Activated CD4-positive, alpha-beta memory T cell treated with anti-CD3 and anti-CD28 coated beads, Interleukin-2, amount 10 ng/mL, durations not matched to agents 7 days and 5 days (primary cell): ENCODE measurements at places on chromosomes 12 and 14.

DNA sequence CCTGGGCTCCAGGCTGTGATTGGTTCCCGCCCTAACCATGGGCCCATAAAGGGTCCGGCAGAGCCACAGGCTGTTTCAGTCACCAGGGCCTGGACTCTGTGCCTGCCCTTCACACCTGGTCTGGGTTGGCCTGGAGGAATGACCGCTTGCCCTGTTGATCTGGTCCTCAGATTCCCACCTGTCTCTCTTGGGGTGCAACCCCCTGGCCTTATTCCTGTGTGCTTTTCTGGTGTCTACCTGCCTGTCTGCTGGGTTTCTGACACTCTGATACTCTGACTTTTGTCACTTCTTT, 2.9 kb upstream of the KRT83 start:
- no peak for DNase-seq

- no peak for DNase-seq
These were observed 11.0 kb downstream of the KLHDC1 start for GRCh38 chr14:49703965-49704364.

GRCh38 chr14:99790978-99791376, 2.2 kb upstream of the EML1 start:
- DNase-seq = no peak

DNA sequence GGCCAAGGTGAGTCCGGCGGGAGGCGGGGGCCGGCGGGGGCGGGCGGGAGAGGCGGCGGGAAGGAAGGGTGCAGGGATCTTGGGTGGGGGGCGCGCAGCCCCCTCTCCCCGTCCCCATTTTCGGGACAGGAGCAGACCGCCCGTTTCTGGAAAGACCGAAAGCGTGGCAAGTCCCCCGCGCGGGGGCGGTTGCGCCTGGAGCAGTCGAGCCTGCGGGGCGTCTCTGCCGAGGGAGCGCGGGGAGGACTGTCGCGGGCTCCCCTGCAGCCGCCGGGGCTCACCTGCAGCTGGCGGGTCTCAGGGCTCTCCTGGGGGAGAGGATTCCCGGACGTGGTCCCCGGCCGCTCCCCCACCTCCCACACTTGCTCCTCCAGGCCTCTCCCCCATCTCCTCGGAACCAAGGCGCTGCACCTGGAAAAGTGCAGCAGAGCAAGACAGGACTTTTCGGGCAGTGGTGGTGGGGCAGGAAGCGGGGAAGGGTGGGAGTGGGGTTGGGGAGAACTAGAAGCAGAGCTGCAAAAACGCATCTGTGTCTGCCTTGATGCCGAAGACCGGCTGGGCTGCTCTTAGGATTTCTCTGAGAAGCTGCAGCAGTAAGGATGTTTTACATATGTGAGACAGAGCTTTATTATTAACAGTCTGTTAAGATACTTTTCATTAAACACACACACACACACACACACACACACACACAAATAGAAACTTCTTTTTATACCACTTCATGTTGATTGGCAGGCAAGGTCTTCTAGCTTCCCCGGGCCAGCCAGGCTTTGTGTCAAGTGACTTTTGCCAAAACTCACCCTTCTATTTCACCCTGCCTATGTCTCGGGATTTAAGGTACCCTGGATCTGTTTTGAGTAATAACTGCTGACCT, 677 bp downstream of the C12orf75 start:
- peak; percentile 52 for DNase-seq

- no peak for DNase-seq
These were observed 16.8 kb downstream of the HIF1A start for GRCh38 chr14:61712137-61712536.

DNA sequence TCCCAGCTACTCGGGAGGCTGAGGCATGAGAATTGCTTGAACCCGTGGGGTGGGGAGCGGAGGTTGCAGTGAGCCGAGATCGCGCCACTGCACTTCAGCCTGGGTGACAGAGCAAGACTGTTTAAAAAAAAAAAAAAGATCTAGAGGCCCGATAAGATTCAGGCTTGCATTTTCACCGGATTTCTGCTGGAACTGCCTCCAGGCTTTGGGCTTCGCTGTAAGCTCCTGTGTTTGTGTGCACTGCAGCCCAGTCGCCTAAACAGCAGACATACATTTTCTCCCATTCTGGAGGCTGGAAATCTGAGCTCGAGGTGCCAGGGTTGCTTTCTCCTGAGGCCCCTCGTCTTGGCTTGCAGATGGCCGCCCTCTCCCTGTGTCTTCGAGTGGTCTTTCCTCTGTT, 12.2 kb downstream of the BRI3BP start:
- no peak for DNase-seq

GRCh38 chr12:77606348-77606747, 224.3 kb upstream of the NAV3 start:
- no peak for DNase-seq

GRCh38 chr12:122917507-122918121, 21.7 kb upstream of the VPS37B start:
- no peak for DNase-seq

- DNase-seq = no peak
These were observed 37.2 kb downstream of the PKP2 start for GRCh38 chr12:32859389-32859788.

GRCh38 chr12:33192226-33192625, 247.4 kb downstream of the SYT10 start:
- no peak for DNase-seq

DNA sequence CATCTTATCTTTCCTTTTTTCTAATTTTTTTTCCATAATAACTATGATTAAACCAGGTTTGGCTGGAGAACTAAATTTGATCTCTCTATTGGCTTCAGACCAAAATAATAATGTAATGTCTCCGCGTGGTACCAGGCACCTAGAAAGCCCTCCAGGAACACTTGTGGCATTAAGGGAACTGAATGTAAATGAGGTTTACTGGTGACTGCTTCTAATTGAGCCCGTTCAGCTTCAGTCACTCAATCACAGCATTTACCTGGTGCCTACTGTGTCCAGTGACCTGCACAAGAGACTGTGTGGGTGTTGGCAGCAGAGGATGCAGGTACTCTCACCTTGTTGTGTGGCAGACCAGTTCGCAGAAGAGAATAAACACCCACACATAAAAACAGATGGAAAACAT, 302.5 kb downstream of the DPF3 start:
- no peak for DNase-seq

DNA sequence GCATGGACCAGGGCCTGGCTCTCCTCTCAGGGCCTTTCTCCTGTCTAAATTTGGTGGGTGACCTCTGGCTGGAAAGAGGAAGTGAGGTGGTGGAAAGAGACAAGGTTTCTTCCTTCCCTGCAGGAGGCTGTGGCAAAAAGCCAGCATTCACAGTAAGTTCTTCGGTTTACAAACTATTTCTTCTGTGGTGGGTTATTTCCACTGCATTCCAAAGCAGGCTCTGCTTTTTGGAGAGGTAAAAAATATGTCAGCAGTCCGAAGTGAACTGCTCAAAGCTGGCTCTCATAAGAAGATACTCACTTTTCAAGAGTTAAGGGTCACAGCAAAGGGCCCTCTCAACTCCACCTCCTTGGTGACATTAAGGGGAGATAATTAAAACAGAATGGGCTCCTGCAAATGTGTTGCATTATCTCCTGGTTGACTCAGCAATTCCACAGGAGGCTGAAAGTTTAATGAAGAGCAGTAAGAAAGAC, 48.9 kb upstream of the POC1B start:
- DNase-seq = no peak

DNA sequence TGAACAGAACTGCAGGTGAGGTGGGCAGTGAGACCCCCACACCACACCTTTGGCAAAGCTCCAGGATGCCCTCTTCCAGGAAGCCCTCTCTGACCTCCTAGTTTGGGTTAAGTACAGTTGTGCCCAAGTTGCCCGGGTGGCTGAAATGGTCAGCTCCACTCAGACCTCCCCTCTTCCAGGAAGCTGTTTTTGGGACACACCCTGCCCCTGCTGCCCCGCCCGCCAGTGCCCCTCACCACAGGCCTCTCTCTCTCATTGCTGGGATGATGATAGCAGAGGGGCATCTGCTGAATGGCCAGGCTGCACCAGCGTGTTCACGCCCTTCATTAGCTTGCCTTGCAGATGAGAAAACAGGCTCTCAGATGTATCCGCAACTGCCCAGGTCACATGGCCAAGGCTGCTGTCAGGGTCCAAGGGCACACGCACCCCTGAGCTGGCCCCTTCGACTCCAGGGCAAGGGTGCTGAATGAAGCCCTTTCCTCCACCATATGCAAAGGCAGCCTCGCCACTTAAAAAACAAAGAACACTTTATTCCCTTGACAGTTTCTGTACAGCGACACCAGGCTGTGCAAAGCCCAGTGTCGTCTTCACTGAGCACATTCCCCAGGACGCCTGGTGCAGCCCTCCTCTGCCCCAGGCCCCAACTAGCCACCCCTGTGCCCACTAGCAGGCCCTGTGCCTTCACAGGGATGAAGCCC, 15.5 kb downstream of the SLC25A29 start:
- DNase-seq = no peak

DNA sequence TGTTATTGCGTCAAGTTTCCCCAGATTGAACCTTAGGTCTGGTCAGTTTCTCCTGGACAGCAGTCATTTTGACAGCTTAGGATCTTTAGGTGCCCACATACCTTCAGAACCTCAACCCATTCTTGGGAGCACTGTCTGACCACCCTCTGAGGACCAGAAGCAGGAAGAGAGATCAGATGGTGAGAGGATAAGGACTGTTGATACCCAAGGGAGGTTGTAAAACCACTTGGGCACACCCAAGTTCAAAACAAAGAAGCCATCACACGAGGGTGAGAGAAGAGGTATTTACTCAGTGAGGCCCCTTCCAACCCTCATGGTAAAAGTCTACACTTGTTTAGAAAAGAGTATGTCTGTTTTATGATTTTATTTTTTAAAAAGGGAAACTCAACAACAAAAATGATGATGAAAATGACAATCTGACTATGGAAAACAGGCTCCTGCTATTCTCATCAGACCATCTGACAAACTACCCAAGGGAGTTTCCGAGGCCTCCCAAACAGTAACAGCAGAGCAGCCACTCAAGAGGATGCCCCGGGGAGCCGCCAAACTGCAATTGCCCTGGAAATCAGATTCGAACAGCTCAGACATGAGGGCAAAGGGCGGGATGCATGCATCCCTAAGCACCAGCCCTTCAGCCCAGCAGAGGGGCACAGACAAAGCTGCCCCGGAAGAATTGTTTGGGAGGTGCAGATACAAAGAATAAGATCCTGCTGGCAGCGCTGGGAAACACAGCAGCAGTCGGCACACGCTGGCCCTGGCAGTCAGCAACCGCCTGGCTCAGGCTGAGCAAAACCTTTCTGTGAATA, 162.6 kb upstream of the PLEKHG7 start:
- peak; percentile 44 for DNase-seq

GRCh38 chr12:110335481-110336045, 54.5 kb downstream of the ATP2A2 start:
- no peak for DNase-seq

- peak; percentile 74 for DNase-seq
These were observed 1.3 kb downstream of the C12orf75 start for GRCh38 chr12:105331805-105332251.

DNA sequence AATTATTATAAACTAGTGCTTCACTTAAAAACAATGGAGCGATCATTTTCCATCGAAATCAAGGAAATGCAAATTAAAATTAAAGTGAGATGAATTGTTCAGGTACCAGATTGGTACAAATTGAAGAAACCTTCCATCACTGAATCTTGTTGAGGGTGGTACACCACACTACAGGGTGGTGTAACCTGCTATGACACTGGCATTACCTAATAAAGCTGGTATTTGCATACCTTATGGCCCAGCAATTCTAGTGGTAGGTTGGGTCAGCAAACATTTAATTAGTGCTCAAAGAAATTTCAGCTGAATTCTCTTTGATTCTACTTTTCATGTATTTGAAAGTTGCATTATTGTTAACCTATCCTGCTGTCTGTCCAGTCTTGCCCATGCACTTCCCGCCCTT, 9.2 kb downstream of the TIGAR start:
- DNase-seq = no peak

DNA sequence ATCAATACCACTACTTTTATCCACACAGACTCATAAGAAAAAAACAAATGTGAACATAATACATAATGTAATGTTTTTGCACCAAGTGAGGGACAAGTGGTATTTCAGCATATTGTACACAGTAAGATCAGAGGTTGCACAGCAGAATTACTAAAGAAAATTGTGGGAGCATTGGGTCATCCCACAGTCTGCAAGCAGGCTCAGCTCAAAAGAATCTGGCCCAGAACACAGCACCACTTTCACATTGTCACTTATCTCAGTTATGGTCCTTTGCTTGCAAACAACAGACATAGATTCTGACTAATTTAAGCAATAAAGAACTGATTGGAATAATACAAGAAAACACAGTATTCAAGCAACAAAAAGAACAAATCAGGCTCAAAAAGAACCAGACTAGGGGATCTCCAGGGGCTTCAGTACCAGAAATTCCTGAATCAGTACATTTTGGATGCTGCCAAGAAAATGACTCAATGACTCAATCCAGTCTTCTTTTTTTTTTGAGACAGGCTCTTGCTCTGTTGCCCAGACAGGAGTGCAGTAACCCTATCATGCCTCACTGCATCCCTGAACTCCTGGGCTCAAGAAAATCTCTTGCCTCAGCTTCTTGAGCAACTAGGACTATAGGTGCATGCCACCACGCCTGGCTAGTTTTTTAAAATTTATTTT, 42.9 kb upstream of the EEA1 start:
- no peak for DNase-seq

DNA sequence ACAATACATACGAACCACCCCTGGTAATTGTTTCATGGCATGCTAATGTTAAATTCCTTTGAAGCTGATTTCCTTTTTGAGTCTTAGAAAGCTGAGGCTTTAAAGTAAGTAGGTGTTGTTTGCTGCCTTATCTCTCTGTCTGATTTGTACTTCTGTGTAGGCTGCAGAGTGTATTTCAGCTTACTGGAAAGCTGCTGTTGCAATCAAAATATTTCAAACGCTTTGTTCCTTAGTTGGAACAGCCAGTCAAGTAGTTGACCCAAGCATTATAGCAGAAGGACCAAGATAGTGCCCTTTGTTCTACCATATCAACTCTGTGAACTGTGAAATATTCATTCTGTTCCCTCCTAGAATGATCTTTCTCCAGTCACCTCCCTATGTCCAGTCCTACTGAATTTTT, 3.1 kb downstream of the PKP2 start:
- no peak for DNase-seq

- no peak for DNase-seq
These were observed 211.8 kb downstream of the LRRK2 start for GRCh38 chr12:40436564-40436963.

GRCh38 chr12:42104087-42104486, 40.6 kb downstream of the GXYLT1 start:
- DNase-seq = no peak

GRCh38 chr12:131830914-131831571, 2.9 kb downstream of the MMP17 start:
- no peak for DNase-seq

- DNase-seq = no peak
These were observed 212.7 kb downstream of the PHLDA1 start for GRCh38 chr12:75818863-75819262.

GRCh38 chr14:93079321-93079720, 36.4 kb downstream of the ITPK1 start:
- DNase-seq = no peak

DNA sequence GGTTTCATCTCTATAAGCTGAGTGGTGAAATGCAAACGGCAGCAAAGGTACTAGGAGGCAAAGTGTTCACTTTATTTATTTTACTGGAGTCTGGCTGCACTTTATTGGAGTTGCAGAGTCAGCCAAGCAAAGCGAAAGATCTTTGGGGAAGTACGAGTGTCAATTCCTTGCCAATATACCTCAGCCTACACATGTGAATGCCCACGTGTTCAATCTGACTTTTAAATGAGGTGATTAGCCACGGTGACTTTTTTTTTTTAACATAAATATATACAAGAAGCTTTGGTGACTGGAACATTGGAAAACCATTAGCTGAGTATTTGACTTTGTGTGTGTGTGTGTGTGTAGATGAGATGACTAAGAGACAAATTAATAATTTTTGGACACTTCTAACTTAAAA, 178.8 kb downstream of the NTS start:
- DNase-seq = no peak
